ENCODE measurements at places on chromosomes 12 and 14.
A peak's percentile ranks its signal among the peaks of the same experiment; 100 is the strongest.

DNA sequence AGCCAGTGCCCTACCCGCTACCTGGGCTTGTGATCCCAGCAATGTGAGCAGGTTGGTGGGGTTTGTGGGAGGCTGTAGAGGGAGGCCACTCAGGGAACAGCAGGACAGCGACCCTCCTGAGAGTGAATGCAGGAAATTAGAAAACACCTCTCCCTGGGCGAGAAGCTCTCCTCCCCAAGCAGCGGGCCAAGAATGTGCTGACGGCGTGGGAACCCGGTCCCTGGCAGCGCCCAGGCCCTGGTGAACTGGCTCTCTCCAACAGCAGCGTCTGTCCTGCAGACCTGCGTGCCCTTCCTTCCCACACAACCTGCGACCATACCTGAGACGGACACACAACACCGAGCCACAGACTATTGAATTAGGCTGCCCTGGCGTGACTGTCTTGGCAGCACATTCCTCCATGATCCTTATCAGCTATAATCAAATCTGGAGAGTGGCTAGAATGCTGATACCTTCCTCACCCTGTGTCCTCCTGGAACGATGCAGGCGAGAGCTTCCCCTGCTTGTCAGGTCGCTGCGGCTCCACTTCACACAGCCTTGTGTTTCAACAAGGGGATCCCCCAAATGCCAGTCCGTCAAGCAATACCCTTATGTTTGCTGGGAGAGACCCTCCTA is 114.8 kb upstream of the GSC start:
- H3K4me1 ChIP-seq = no peaks in the 10 kb centered on the region
- H3K27me3 ChIP-seq = no peaks in the 10 kb centered on the region
- H3K4me3 ChIP-seq = no peak overlapping the region
- no peak overlapping the region for H3K27ac ChIP-seq
- no peak for DNase-seq
- no peaks in the 10 kb centered on the region for H3K36me3 ChIP-seq

DNA sequence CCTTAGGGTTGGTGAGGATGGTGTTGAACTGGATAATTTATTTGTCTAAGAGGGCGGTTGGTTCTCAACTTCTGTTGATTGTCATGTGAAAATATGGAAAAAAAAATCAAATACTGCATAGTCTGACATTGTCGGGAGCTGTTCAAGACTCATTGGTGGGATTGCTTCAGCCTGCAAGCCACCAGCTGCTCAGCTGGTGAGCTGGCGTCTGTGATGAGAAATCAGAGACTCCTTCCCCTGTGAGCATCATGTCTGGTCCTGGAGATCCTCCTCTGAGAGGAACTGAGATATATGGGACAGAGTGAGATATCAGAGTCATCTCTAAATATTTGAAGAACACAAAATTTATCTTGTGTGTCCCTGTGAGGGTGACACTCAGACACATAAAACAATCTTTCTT is 49.9 kb downstream of the TRIM9 start:
- DNase-seq = no peak
- H3K36me3 ChIP-seq = no peaks in the 10 kb centered on the region
- no peak overlapping the region for H3K4me3 ChIP-seq

GRCh38 chr14:92185559-92185958 is 63.8 kb downstream of the CPSF2 start:
- H3K4me3 ChIP-seq = no peak overlapping the region
- H3K4me1 ChIP-seq = no peaks in the 10 kb centered on the region
- no peaks in the 10 kb centered on the region for H3K27me3 ChIP-seq

DNA sequence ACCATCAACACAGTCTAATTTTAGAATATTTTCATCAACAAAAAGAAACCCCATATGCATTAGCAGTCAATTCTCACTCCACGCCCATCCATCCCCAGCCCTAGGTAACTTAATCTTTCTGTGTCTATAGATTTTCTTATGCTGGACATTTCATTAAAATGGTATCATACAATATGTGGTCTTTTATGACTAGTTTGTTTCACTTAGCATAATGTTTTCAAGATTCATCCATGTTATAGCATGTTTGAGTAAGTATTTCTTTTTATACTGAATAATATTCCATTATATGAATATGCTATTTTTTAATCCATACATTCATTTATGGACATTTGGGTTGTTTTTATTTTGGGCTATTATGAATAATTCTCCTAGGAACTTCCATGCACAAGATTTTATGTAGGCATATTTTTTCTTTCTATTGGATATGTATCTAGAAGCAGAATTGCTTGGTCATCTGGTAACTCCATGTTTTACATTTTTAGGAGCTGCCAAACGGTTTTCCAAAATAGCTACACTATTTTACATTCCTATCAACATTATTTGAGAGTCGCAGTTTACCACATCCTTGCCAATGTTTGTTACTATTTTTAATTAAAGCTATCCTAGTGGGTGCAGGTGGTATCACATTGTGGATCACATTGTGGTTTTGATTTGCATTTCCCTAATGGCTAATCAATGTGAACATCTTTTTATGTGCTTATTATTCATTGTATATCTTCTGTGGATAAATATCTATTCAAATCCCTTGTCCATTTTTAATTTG is 49.0 kb downstream of the RERG start:
- no peaks in the 10 kb centered on the region for H3K36me3 ChIP-seq
- no peak for DNase-seq
- no peak overlapping the region for H3K4me3 ChIP-seq

- H3K27ac ChIP-seq = no peak overlapping the region
- no peak for DNase-seq
- H3K36me3 ChIP-seq = no peaks in the 10 kb centered on the region
- no peaks in the 10 kb centered on the region for H3K27me3 ChIP-seq
- H3K4me1 ChIP-seq = peaks cover 6% of the 10 kb centered on the region
Measured at GRCh38 chr14:50784683-50785456, 46.1 kb downstream of the NIN start.

DNA sequence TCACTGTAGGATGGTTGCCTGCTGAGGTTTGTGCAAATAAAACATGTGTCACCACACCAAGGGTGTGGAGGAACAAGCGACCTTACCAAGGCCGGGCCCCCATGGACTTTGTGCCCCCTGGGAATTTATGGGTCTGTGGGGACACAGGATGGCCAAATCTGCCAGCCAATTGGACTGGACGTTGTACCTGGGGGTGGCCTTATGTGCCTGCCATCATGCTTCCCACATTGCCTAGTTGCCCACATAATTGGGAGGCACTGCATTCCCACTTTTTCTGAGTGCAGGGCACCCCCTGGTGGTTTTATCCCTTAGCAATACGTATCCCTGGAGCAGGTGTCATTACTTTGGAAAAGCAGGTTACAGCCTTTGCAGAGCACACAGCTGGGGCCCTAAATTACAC is 92.6 kb upstream of the TMPO start:
- H3K4me1 ChIP-seq = peaks cover 20% of the 10 kb centered on the region
- H3K27me3 ChIP-seq = no peaks in the 10 kb centered on the region
- H3K27ac ChIP-seq = no peak overlapping the region

- H3K4me3 ChIP-seq = no peak overlapping the region
- no peak for DNase-seq
- H3K36me3 ChIP-seq = no peaks in the 10 kb centered on the region
- no peaks in the 10 kb centered on the region for H3K4me1 ChIP-seq
- no peaks in the 10 kb centered on the region for H3K27me3 ChIP-seq
Measured at GRCh38 chr12:13691598-13691997, 289.8 kb downstream of the GRIN2B start.

DNA sequence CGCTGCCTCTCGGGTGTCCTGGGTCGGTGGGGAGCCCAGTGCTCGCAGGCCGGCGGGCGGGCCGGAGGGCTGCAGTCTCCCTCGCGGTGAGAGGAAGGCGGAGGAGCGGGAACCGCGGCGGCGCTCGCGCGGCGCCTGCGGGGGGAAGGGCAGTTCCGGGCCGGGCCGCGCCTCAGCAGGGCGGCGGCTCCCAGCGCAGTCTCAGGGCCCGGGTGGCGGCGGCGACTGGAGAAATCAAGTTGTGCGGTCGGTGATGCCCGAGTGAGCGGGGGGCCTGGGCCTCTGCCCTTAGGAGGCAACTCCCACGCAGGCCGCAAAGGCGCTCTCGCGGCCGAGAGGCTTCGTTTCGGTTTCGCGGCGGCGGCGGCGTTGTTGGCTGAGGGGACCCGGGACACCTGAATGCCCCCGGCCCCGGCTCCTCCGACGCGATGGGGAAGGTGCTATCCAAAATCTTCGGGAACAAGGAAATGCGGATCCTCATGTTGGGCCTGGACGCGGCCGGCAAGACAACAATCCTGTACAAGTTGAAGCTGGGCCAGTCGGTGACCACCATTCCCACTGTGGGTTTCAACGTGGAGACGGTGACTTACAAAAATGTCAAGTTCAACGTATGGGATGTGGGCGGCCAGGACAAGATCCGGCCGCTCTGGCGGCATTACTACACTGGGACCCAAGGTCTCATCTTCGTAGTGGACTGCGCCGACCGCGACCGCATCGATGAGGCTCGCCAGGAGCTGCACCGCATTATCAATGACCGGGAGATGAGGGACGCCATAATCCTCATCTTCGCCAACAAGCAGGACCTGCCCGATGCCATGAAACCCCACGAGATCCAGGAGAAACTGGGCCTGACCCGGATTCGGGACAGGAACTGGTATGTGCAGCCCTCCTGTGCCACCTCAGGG is 679 bp downstream of the ARF6 start:
- no peaks in the 10 kb centered on the region for H3K36me3 ChIP-seq
- H3K4me1 ChIP-seq = peaks cover 3% of the 10 kb centered on the region
- DNase-seq = no peak
- no peaks in the 10 kb centered on the region for H3K27me3 ChIP-seq
- peak overlapping the region; percentile 100 for H3K4me3 ChIP-seq

GRCh38 chr12:120598674-120599463 is 17.7 kb upstream of the POP5 start:
- no peak for DNase-seq
- H3K4me3 ChIP-seq = no peak overlapping the region
- no peaks in the 10 kb centered on the region for H3K4me1 ChIP-seq
- H3K27ac ChIP-seq = no peak overlapping the region

GRCh38 chr12:6606331-6607131 is 648 bp downstream of the CHD4 start:
- peak overlapping the region; percentile 98 for H3K4me3 ChIP-seq
- H3K27ac ChIP-seq = peak overlapping the region; percentile 97
- peaks cover 23% of the 10 kb centered on the region for H3K4me1 ChIP-seq
- H3K36me3 ChIP-seq = no peaks in the 10 kb centered on the region
- peak; percentile 87 for DNase-seq

DNA sequence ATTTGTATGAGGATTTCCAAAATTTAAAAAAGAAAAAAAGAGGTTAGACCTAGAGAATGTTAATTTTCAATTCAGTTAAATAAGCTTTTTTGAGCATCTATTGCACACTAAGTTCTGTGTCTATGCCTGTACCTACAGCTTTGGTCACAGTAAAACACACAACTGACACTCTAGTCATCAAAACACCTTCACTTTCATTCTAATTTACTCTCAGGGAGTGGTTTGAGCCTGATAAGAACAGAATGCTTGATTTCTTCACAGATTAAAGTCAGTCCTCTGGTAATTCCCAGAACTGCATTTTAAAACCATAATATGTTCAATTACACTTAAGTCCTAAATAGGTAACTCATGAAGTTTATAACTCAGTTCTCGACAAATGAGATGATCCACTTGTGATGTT is 9.2 kb downstream of the SLC5A8 start:
- no peak for DNase-seq
- H3K4me1 ChIP-seq = no peaks in the 10 kb centered on the region
- no peak overlapping the region for H3K4me3 ChIP-seq
- no peak overlapping the region for H3K27ac ChIP-seq

GRCh38 chr14:54756656-54757392 is 145.8 kb downstream of the GCH1 start:
- no peaks in the 10 kb centered on the region for H3K36me3 ChIP-seq
- no peaks in the 10 kb centered on the region for H3K4me1 ChIP-seq
- no peaks in the 10 kb centered on the region for H3K27me3 ChIP-seq
- DNase-seq = no peak
- H3K27ac ChIP-seq = no peak overlapping the region

- DNase-seq = no peak
- no peaks in the 10 kb centered on the region for H3K4me1 ChIP-seq
- H3K4me3 ChIP-seq = no peak overlapping the region
- no peaks in the 10 kb centered on the region for H3K36me3 ChIP-seq
- no peak overlapping the region for H3K27ac ChIP-seq
- H3K27me3 ChIP-seq = no peaks in the 10 kb centered on the region
Measured at GRCh38 chr12:105451211-105451610, 120.7 kb downstream of the C12orf75 start.

DNA sequence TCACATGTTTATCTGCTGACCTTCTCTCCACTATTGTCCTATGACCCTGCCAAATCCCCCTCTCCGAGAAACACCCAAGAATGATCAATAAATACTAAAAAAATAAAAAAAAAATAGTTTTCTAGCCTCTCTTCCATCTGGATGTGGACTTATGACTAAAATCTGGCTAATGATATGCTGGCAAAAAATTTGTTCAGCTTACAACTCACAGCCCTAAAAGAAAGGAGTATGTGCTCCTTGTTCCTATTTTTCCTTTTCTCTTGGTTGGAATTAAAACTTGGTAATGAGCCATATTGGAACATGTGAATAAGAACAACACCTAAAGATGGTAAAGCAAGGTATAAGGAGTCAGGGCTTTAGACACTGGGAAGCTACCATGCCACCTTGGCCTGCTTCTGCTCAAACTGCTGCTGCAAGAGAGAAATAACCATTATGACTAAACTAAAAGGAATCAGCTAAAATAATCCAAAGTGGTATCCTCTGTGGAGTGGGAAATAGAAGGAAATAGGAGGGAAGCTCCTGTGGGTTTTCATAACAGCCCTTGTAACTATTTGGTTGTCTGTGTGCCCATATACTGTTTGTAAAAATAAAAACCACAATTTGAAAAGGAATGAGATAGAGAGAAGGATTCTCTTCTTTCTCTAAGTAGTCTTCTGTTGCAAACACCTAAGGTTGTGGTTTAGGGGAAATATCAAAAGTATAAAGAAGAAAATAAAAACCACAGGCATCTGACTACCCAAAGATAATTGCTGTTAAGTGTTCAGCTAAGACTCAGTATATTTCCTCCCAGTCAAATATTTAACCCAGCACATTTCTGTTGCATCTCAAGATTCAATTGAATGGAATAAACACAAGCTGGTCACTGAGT is 53.8 kb downstream of the SDR9C7 start:
- DNase-seq = no peak
- no peak overlapping the region for H3K4me3 ChIP-seq
- H3K27ac ChIP-seq = no peak overlapping the region
- H3K4me1 ChIP-seq = no peaks in the 10 kb centered on the region
- H3K36me3 ChIP-seq = no peaks in the 10 kb centered on the region
